ENCODE measurements at places on chromosomes 11 and 22.

- DNase-seq: no peak
These were observed 382.6 kb downstream of the OPCML start for GRCh38 chr11:133149698-133150097.

DNA sequence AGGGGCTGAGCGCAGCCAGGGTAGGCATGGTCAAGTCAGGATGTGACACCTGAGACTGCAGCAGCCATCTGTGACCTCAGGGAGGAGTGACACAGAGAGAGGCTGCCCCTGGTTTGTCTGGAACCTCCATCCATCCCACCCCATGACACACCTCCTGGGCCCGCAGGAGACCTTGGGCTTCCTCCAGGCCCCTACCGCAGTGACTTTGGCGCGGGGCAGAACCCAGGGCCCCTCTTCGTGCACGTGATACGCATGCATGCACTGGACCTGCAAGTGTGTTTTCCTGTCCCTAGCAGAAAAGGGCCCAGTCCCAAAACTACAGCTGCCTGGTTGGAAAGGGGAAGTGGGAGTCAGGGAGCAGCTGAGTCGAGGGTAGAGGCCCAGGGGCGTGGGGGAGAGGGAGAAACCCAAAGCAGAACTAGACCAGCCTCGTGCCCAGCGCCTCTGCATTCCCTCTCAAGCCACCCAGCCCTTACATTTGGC is 7.9 kb upstream of the CYTH4 start:
- DNase-seq: no peak

DNA sequence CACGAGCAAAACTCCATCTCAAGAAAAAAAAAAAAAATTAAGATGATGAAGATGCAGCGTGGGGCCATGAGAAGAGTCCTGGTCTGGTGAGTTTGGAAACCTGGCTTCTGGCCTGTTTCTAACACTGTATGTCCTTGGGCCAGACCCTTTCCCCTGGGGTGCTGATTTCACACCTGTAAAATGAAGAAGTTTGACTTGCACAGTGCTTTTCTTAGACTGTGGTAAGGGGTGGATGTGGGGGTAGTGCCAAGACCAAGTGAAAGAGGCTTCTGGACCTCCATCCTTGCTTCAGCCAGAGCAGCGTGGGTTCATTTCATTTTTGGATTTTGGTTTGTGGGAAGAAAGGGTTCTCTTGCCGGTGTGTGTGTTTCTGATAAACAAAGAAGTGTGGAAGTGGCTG is 42.1 kb downstream of the PTPRJ start:
- DNase-seq: no peak

DNA sequence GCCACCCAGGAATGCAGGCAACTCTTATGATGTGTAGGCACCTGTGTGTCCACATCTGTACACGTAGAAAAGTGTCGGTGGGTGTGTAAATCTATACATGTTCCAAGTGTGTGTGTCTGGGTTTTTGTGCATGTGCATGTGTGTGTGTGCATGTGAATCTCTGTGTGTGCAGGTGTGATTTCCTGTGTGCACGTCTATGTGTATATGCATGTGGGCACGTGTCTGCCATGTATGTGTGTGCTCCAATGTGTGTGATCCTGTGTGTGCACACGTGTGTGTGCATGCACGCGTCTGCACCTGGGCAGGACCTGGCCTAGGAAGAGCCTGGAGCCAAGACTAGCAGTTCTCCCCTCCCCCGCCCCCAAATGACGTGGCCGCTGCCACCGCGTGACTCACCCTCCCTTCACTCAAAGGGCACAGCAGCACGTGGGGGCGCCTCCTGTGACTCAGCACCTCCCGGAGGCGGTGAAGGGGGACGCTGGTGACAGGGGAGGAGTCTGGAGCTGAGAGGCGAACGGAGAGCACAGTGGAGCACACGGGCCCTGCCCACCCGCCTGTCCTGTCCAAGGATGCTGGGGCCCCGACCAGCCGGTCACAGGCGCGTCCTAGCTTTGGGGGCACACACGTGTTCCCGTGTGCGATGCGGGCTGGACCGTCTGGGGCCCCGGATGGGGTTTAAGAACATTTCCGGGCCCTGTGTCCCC is 10.1 kb downstream of the PIM3 start:
- peak; percentile 95 for DNase-seq

DNA sequence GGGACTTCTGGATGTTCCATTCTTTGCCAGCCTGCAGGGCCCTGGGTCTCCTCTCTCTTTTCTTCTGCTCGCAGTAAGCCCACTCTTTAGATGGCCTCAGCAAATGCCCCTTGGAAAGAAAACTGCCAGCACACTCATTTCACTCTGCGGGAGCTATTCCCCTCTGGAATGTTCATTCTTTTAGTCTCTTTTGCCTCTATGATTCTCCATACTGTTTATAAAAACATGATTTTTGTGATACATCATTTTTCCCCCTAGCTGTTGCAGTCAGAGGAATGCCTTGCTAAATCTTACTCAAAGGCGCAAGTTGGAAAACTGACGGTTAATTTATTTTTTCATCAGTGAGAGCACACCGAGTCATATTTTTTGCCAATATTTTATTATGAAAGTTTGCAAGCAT is 184.9 kb downstream of the SNX19 start:
- DNase-seq: no peak

DNA sequence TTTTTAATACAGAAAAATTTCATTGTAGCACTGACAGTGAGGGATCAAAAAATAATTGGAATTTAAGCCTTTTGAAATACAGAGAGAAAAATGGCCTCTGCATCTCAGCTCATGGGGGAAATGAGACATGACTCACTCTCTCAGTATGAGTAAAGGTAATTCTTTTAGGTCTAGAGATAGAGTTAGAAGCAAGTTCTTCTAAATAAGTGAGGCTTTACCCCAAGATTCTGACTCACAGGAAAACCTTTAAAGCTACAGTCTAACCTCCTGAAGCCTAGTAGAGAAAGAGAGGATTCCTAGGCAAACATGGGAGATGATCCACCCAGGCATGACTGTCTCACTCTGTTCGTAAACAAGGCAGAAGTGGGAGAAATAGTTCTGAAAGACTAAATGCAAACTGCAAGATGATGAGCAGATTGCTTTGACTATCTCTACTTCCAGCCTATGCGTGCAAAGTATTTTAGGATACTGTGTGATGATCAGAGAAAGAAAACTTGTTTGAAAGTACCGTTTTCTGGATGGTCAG is 1003.3 kb upstream of the CCDC90B start:
- DNase-seq: peak; percentile 55

GRCh38 chr22:19905347-19906276 is 36.0 kb upstream of the COMT start:
- no peak for DNase-seq

Measured in mammary epithelial cell (primary cell).